Activated naive CD8-positive, alpha-beta T cell treated with anti-CD3 and anti-CD28 coated beads for 36 hours (primary cell): ENCODE measurements at places on chromosomes 6 and 20. TPM values are rescaled to one million over a fixed set of nuclear protein-coding genes. Genes with fewer than 3 reads are reported as not detected.

DNA sequence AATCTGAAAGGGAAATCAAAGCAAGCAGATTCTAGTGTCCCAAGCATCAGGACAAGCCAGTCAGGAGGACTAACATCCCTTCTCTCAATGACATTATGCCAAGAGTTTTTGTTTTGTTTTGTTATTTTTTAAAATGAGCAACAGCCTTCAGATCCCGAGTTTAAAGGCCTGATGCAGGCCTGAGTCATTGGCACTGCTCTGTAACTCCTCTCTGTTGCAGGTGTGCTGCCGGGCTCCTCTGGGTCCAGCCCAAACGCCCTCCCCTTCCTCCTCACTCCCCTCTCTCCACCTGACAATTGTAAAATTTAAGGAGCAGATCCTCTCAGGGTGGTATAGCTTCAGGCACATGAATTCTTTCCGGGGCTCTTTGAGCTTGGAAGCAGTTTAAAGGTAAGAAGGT lies 502.0 kb downstream of the BMP2 start:
- no peak for DNase-seq

GRCh38 chr6:33911488-33911887 lies 107.7 kb upstream of the MLN start:
- no peak for DNase-seq

- DNase-seq = no peak
Measured at GRCh38 chr20:41387444-41387851, 20.8 kb upstream of the EMILIN3 start.

The SLC26A8 gene
- total RNA-seq = 0.06 TPM

DNA sequence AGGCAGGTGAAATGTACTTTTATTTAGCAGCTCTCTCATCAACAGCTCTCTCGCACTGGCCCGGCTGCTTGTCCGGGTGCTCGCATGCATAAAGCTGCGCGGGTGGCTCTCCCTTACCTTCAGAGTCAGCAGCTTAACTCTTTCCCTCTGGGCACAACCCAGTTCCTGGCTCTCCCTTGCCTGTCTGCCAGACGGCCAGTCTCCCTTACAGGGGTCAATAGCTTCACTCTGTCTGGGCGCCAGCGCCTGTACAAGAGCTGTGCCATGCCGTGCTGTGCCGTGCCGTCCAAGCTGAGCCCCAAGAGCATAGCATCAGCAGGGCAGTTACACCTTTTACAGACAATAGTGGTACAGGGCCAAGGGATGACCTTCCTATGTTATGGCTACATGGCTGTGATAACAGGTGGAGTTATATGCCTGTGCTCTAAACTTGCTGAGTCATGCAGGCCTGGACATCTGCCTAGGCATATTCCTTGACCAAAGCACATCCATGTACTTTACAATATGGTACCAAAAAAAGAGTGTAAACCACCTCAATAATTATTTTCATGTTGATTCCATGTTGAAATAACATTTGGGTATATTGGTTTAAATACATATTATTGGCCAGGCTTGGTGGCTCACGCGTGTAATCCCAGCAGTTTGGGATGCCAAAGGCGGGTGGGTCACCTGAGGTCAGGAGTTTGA lies 47.9 kb downstream of the BLTP3A start:
- no peak for DNase-seq

DNA sequence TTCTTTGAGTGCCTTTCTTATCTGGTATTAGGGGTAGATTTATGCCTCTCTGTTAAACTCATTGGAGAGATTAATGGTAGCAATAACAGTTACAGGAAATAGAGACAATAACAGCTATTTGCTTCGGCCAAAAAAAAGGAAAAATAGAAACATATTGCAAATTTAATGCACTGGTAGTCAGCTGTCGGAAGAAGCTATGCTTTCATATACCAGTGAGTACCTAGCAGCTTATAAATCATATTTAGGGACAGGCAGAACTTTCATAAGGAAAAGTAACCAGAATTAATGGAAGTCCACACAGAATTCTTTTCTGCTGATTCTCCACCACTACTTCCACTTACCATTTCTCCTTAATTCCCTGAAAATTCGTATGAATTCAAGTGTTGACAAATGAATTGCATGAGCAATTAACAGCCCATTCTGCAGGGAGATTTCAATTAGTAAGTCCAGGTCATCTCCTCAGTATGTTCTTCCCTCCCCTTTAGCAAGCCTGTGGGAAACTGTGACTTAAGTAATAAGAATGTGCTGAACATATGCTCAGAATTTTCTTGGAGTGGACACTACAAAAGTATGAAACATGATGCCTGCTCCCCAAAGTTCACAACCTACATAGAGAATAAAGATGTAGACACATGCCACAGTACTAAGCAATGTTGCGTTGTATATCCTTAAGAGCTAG lies 196.7 kb upstream of the KCNQ5 start:
- no peak for DNase-seq

The HLA-G gene
- total RNA-seq = 1.4 TPM
